ENCODE measurements at places on chromosomes 6 and 20.

DNA sequence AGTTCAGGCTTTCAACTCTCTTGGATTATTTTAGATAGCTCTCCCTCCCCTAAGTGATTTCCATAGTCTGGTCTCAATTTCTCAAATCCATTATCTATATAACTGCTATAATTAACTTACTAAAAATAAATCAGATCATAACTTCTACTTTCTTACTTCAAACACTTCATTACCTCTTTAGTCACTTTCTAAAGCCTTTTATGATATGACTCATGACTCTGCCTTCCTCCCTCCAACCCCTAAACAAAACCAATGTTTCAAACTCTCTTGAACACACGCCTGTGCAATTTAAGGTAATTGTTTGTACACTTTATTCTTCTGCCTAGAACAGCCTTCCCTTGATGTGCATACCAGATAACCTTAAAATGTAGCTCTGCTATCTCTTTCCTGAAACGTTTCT lies 100.5 kb downstream of the LMBRD1 start:
- DNase-seq: no peak

GRCh38 chr6:152135755-152136448 lies 328.4 kb downstream of the ESR1 start:
- no peak for DNase-seq

DNA sequence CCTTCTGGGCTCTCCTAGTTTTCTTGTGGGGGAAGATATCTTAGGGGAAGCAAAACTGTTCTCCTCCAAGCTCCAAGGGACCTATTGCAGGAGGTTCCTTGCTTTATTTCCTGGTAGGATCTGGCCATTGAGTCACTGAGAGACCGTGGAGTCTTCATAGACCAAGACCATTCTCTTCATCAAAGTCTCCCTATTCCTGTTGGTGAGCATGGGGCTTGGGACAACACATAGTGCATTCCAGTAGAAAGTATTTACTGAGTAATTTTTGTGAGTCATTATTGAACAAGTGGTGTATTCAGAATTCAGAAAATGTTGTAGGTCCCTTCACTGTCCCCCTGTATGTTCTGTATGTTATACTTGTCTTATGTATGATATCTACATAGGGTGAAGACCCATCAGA lies 133.6 kb downstream of the CDH26 start:
- no peak for DNase-seq

DNA sequence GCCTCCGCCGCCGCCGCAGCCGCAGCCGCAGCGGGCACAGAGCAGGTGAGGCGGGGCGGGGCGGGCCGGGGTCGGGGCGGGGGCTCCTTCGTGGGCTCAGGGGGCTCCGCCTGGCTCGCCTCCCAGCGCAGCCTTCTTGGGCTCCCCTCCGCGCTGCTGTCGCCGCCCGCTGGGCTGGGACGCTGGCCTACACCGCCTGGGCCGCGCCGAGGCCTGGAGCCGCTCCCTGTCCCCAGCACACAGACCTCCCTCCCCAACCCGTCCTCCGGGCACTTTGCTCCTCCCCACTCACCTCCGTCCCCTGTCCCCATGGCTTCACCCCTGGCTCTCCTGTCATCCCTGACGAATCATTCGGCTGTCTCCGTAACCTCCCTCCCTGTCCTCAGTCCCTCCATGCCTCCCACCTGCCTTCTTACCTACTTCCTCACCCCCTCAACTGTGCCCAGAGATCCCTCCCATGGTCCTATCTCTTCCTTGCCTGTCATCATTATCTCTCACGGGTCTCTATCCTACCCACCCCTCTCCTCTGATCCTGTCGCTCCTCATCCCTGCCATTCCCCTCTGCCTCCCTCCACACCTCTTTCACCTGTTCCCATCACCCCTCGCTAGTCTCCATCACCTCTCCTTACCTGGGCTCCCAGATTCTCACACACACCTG lies 512 bp downstream of the TTBK1 start:
- DNase-seq: no peak

DNA sequence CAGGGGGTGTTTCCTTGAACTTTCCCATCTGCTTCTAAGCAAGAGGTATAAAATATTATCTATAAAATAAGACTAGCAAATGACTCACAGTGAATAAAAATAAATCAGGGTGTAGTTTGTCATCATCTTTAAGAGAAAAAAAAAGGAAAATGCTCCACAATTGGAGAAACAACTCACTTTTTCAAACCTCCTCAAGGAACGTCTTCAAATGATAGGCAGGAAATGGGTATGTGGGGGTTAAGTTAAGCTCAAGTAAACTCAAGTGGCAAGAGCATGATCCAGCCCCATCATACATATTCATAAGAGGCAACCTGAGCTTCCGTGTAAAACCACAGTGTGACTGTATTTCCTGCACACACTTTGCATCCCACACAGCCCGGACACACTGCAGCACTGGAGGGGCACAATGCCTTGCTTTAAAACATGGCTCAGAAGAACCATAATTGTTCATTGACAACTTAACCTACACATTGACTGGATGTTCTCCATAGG lies 58.5 kb upstream of the CEP85L start:
- peak; percentile 46 for DNase-seq

DNA sequence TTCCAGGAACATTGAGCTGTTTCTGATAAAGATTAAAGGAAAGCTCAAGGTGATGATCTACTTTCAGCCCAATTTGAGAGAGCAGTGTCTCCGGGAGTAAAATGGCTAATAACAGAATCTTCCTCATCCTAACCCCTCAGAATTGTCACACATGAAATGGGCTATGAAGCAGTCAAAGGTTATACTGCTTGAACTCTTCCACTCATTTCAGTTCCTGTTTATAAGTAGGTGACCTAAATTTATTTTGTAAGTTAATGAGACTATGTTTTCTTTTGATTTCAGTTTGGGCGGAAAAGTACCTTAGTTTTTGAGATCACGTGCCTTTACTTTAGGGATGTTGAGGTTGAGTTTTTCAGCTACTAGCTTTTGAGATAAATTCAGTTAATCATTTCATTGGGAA lies 47.2 kb downstream of the QKI start:
- DNase-seq: no peak

All from stimulated activated CD8-positive, alpha-beta memory T cell treated with anti-CD3 and anti-CD28 coated beads, Interleukin-2, amount 100 ng/mL, for 1 hour (primary cell).